Inflammatory macrophage (primary cell): ENCODE measurements at places on chromosomes 6 and 20.

GRCh38 chr6:19892260-19892659 is 55.1 kb downstream of the ID4 start:
- DNase-seq = no peak

- no peak for DNase-seq
Observed at GRCh38 chr20:13873831-13874230, 89.0 kb downstream of the NDUFAF5 start.

- no peak for DNase-seq
Observed at GRCh38 chr6:1378065-1379016, 11.0 kb upstream of the FOXF2 start.

DNA sequence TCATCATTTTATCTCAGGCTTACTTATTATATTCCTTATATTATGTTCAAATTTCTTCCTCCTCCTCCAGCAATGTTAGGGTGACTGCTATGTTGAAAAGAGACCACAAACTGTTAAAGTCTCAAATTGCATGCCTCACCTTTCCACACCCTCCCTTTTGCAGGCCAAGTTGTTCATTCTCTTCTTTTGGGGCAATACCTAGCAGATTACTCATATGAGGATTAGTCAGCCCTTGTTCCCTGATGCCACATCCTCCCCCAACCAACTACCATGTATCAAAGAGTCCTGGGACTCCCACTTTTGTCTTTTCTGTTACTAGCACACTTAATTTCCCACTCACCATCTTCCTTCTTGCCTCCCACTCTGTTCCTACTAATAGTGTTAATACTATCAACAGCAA is 434.7 kb downstream of the BCKDHB start:
- no peak for DNase-seq

DNA sequence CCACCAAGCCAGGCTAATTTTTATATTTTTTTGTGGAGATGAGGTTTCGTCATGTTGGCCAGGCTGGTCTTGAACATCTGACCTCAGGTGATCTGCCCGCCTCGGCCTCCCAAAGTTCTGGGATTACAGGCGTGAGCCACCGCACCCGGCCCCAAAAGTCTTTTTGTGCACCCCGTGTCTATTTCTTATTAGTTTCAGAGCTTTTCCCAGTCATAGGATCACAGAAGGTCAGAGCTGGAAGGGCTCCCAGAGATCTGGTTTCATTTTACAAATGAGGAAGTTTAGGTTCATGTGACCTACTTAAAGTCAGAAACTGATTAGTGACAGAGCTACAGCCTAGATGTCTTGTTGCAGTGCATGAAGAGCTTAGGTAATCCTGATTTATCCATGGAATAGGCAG is 1.6 kb upstream of the OGFRL1 start:
- peak; percentile 77 for DNase-seq

DNA sequence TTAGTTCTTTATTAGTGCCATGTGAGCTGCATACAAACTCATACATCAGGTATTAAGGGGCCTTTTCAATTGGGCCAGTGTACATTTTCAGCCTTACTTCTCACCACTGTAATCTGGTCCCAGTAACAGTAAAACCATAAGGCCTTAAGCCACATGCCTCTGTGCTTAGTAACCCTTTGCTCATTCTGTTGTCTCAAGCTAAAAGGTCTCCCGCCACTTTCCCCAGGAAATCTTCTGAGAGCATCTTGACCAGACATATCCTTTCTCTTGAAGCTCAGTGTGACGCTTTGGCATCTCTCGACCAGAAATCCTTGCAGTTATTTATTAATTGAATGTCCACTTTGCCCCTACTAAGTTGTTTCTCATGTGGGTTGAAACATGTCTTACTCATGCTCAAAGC is 68.0 kb downstream of the CYP39A1 start:
- DNase-seq = no peak

DNA sequence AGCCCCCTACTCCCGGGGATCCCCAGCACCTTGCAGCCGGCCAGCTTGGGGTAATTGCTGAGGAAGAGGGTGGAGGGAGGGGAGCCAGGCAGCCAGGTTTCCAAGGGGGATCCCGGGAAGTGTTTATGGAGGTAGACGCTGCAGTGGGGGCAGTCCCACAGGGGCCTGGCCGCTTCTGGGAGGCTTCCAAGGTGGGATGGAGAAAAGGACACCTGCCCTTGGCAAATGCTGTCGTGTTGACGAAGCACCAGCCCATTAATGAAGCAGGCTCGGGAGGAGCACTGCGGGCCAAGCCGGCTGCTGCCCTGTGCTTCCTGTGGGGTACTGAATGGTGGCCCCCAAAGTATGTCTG is 82.4 kb downstream of the TMEM242 start:
- DNase-seq = no peak

DNA sequence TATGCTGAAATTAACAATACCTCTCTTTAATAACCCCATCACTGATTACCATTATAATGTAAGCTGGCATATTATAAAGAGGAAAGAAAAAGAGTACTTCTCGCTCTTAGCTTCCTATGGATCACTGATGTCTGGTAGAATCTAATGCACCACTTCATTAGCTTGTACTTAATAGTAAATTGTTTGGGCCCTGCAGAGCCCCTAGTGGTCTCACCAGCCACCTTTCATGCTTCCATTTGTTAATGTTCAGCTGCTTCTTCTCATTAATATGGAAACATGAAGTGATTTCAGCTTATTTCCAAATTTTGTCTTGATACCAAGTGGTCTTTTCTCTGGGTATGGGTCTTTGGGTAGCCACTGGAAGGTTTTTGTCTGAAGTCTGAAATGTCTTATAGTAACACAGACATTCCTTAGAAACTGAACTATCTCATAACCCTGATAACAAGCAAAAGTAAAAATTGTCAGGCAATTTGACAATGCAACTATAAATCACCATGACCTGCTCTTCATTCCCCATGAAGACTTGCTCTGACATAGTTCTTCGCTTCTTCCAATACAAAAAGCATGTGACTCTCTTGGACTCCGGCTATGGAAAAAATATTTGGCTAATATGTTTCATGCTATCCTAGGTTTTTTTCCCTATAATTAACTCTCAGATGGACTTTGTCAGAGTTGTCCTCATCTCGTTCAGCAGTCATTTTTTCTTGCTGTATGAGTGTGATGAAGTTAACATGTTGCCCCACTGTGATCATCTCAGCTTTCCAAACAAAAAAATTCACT is 395.8 kb upstream of the MARCKS start:
- no peak for DNase-seq
